ENCODE measurements at places on chromosomes 3 and 15.

GRCh38 chr3:13141183-13141582 is 68.0 kb upstream of the IQSEC1 start:
- DNase-seq: no peak

DNA sequence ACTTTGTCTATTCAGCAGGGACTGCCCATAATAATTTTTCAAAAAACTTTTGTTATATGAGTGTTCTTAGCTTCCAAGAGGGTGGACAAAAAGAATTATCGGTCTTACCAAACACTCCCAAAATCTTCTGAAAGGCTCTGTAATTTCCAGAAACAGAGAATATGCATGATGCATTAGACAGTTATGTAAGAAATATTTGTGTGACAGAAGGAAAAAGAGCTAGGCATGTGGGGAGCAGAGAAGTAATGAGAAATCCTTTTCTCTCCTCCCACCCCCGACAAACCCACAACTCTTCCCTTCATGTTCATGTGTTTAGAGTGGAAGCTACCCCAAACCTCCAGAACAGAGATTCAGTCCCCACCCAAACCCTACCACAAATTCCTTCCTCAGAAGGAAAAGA is 86.8 kb downstream of the MYO5A start:
- no peak for DNase-seq

- DNase-seq: no peak
Measured at GRCh38 chr3:74363346-74363745, 251.1 kb downstream of the CNTN3 start.

- no peak for DNase-seq
Measured at GRCh38 chr3:40978442-40978841, 220.9 kb upstream of the CTNNB1 start.

GRCh38 chr3:99625643-99626416 is 12.6 kb upstream of the COL8A1 start:
- no peak for DNase-seq

DNA sequence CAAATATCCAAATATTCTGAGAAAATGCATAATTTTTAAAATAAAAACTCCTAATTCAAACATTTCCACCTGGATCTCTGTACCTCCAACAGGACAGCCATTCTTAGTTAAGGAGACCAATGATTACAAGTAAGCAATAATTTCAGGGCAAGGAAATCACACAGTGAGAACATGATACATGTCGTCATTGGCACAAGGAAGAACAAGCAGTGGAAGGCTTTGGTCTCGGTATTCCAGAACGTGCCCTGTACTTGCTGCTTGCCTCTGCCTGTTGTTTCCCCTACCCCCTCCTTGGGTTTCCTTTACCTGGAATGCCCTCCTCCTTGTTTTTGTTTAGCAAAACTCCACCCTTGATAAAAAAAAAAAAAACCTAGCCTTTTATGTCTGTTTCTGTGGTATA is 72.8 kb downstream of the PPM1L start:
- no peak for DNase-seq

DNA sequence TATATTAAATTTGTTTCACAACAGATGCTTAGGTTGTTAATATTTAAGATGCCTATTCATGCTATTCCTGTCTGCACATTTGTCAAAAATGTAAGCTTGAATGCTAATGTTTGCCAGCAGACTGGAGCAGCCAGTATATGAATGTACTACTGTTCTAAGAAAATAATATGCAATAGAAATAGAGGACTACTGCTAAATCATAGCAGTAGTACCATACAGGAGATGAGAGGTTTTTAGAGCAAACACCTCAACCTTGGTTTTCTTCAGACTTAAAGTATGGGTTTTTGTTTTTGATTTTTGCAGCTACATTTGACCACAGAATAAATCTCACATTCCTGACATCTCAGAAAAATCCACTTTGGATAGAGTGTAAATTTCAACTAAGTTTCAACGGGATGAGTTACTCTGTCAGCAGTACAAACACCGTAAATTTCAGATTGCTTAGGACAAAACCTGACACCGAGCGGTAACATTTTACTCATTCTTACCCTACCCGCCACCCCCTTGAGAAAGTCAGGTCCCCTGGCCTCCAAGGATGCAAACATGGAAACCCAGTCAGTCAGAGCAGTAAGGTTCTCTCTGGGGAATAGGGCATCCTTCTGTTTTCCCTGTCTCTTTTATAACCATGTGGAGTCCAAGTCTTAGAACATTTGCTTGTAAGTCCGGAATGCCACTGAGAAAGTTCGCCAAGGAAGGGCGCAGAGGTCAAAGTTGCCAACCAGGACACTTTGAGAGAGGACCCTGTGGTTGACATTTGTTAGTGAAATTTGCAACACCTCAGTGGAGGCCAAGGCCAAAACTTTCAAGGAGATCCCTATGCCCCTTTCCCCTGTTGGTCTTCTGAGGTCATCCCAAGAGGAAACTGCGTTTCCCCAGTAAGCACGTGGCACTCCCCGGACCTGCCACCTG is 17.9 kb upstream of the SATB1 start:
- no peak for DNase-seq

GRCh38 chr15:25739687-25740121 is 123.4 kb downstream of the ATP10A start:
- no peak for DNase-seq

DNA sequence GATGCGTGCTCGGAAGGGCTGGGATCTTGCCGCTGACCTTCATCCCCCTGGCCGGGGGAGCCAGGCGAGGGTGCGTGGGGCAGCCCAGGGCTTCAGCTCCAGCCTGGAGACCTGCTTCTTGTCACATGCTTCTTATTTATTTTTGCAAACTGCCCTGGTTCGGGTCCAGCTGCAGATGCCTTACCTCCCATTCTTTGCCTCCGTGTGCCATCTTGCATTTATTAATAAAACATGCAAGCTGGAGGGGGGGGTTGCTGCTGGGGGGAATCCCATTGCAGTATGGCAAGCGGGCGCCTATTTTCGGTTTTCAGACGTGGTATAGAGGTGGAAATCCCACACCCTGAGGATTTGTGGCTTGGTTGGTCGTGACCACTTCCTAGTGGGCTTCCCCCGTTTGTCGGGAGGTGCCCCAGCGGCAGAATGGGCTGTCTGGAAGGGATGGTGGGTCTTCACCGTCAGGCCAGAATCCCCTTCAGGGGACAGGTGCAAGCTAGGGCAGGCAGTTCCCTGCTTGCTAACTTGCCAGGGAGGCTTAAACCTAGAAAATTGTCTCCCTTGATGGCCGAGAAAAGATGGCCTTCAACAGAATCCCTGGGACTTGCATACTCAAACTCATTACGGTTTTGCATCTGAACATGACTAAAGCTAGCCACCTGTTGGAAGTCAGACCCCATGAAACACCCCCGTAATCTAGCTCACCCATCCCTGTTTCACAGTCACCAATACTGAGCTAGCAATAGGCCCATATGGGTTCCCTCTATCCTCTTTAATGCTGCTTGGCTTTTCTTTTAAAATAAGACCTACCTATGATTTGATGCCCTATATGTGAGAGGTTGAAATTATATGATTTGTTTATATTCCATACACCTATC is 569 bp downstream of the TMEM266 start:
- no peak for DNase-seq

- no peak for DNase-seq
Measured at GRCh38 chr3:64341296-64341695, 116.0 kb upstream of the PRICKLE2 start.

DNA sequence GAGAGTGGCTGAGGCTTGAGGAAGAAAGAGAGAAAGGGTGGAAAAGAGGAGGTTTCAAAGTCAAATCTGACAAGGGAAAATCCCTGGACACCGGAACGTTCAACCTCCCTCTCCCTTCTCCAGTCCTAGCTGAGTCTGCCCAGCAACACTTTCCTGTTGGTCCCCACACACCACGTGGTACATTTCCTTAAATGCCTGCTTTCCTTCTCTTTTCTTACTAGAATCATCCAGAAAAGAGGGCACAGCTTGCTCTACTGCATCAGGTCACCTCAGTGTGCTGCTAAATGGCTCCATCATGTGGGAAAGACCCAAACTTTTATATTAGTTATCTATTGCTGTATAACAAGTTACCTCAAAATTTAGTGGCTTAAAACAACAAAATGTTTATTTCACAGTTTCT is 181.2 kb downstream of the NECTIN3 start:
- no peak for DNase-seq

DNA sequence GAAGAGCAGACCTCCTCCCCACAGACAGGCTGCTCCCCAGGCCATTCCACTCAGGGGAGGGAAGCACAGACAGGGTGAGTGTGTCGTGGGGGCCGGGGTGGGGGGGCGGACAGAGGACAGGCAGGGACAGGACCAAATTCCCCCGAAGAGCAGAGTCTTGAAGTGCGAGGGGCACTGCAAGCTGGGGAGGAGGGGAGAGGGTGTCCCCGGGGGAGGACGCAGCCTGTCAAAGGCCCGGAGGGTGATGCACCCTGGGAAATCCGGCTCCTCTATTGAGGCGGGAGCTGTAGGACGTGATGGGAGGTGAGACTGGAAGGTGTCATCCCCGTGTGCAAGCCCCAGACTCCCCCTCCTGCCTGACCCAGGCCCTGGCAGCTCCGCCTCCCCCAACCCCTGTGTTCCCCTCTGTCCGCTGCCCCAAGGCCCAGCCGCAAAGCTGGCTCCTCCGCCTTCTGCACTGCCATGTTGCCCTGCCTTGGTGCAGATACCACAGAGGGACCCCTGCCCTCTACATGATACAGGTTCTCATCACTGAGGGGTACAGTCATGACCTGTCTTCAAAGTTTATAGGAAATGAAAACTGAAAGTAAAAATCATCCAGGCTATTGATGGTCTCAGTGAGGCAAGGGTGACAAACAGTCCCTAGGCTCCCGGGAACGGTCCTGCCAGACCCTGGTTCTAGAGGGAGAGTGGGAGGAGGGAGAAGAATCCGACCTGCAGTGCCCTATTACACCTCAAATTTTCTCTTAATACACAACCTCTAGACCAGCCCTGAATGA is 76.3 kb upstream of the IQSEC1 start:
- DNase-seq: no peak

GRCh38 chr15:52179278-52180195 is 11.7 kb downstream of the GNB5 start:
- peak; percentile 80 for DNase-seq

GRCh38 chr3:11457135-11457534 is 184.9 kb downstream of the ATG7 start:
- DNase-seq: no peak

GRCh38 chr3:3403700-3404099 is 224.2 kb upstream of the CRBN start:
- no peak for DNase-seq

GRCh38 chr3:50068134-50068533 is 20.6 kb upstream of the RBM5 start:
- no peak for DNase-seq

DNA sequence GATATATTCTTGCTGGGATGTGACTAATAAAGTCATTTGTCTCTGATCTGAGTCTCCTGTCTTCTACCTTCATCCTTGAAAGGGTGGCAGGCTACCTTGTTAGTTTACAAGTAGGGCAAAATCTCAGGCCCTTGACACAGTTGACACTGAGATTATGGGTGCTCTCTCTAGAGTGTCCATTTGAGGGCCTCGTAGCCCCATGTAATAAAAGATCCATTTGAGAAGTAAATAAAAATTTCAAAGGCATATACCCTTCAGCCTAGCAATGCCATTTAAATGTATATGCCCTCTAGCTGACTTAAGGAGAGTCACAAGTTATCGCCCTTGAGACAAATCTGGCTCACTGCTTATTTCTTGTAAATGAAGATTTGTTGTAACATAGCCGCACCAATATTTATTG is 98.6 kb downstream of the TCF12 start:
- no peak for DNase-seq

DNA sequence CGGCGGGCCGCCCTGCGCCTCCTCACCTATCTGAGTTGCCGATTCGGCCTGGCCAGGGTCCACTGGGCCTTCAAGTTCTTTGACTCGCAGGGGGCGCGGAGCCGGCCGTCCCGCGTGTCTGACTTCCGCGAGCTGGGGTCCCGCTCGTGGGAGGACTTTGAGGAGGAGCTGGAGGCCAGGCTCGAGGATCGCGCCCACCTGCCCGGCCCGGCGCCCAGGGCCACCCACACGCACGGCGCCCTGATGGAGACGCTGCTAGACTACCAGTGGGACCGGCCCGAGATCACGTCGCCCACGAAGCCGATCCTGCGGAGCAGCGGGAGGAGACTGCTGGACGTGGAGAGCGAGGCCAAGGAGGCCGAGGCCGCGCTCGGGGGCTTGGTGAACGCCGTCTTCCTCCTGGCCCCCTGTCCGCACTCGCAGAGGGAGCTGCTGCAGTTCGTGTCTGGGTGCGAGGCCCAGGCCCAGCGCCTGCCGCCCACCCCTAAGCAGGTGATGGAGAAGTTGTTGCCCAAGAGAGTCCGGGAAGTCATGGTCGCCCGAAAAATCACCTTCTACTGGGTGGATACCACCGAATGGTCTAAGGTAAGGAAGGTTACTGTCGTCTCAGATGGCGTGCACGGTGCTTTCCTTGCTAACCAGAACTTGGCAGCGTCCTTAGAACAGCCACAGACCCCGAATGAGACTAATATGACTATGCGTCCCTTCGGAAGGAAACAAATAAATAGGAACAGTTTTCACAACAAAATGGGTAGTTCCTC is 567 bp downstream of the TICRR start:
- DNase-seq: no peak

- no peak for DNase-seq
Measured at GRCh38 chr3:151135541-151136337, 50.3 kb downstream of the MED12L start.

GRCh38 chr3:64019271-64019670 is 4.0 kb downstream of the PSMD6 start:
- no peak for DNase-seq

DNA sequence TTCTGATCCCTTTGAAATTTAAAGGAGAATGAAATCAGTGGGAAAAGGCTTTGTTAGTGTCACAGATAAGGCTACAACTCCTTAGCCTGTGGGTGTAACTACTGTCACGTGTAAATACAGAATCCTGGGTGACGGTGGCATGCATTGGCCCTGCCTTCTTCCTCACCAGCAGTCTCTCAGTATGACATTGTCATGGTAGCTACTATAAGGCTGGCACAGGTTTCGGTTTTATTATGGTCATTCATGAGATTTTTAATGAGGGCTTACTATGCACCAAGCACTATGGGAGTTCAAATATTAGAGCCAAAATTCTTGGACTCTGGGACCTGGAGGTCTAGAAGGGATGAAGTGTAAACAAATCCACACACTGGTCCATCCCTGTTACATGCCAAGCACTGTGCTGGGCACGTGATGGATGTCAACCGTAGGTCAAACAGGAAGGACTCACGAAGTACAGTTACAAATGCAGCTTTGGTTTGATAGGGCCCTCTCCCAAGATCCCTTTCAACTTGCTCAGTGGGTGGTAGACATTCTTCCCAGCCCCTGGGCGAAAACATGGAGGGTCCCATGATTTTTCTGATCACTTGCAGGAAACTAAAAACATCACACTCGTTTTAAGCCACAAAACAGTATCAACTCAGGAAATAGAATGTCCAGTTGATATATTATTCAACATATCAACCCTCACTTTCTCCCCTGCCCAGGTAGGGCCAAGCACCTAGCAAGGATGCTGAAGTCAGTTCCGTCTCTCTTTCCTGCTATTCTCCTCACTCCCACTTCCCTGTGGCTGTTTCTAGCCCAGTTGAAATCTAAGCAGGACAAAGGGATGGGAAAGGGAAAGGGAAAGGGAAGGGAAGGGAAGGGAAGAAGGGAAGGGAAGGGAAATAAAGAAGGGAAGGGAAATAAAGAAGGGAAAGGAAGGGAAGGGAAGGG is 25.3 kb downstream of the BFSP2 start:
- no peak for DNase-seq

- no peak for DNase-seq
Measured at GRCh38 chr3:61803983-61804382, 242.6 kb downstream of the PTPRG start.

GRCh38 chr15:95538693-95539092 is 791.8 kb upstream of the NR2F2 start:
- no peak for DNase-seq
